ENCODE measurements at places on chromosomes 5 and 9.
A peak's percentile ranks its signal among the peaks of the same experiment; 100 is the strongest.

DNA sequence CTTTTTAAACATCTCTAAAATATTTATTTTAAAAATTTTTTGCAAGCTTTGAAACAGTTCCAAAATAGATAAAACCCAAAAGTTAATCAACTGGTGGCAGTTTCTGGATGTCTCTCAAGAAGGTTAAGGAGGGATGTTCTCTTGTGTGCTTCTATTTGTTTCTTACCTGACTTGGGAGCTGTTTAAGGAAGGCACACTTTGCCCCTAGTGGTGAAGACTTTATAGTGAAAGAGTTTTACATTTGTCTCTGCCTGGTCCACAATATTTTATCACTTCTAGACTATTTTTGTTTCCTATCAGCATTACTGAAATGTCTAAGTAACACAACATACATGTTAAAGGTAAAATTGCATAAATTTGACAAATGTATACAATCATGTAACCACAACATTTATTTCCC lies 552.8 kb downstream of the SEMA5A start:
- no peak for DNase-seq

GRCh38 chr9:36717276-36717675 lies 144.6 kb downstream of the MELK start:
- DNase-seq: no peak

- no peak for DNase-seq
Observed at GRCh38 chr5:180140571-180140970, 68.4 kb downstream of the RASGEF1C start.

GRCh38 chr9:13284011-13284410 lies 4.5 kb upstream of the MPDZ start:
- DNase-seq: no peak

DNA sequence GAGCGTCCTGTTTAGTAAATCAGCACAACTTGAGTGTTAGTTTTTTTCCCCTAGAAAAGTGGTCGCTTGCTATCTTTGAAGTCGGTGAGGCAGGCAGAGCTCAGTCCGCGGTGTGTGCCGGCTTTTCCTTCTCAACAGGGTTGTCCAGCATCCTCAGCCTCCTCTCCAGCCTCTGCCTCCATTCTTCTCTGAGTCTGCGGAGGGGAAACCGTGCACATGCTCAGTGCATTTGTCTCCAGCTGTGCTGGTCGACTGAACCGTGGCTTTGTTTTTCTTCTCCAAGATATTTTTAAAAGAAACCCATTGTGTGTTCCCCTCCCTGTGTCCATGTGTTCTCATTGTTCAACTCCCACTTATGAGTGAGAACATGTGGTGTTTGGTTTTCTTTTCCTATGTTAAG lies 25.3 kb downstream of the FAM240B start:
- no peak for DNase-seq

DNA sequence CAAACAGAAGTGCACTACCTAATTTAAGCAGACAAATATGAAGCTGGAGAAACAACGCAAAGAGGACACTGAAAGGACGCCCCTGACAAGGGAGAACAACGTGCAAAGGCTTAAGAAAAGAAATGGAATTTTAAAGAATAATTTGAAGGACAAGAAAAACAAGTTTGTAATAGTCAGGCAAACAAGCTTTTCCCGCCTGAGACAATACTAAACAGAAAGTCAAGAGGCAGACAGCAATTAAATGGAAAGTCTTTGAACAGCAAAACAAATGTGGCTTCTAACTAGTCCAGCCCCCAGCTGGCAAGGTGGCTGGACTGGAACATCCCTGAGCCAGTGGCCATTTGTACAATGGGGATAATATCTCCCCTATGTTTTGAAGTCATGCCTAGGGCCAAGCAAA lies 63.3 kb downstream of the SIL1 start:
- DNase-seq: no peak

DNA sequence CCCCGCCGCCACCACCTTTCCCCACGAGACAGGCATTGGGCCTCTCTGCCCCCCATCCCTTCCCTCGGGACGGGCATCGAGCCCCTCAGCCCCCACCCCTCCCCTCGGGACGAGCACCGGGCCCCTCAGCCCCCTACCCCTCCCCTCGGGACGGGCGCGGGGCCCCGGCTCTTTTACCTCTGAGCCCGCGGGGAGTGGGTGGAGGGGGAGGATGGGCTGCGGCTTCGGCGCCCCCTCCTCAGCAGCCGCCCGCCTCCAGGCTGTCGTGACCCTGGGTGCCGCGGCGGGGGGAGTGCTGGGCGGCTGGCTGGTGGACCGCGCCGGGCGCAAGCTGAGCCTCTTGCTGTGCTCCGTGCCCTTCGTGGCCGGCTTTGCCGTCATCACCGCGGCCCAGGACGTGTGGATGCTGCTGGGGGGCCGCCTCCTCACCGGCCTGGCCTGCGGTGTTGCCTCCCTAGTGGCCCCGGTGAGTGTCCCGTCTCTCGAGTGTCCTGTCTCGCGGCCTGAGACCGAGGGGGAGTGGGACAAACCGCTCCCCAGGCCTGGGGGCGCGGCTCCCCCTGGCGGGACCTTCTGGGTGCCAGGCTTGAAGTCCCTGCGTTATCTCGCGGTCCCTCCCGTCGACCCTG lies 791 bp downstream of the SLC2A8 start:
- peak; percentile 41 for DNase-seq

- no peak for DNase-seq
Observed at GRCh38 chr5:133916479-133916878, 51.9 kb downstream of the C5orf15 start.
